Neural progenitor cell (in vitro differentiated cells): ENCODE measurements at places on chromosomes 4 and X.

DNA sequence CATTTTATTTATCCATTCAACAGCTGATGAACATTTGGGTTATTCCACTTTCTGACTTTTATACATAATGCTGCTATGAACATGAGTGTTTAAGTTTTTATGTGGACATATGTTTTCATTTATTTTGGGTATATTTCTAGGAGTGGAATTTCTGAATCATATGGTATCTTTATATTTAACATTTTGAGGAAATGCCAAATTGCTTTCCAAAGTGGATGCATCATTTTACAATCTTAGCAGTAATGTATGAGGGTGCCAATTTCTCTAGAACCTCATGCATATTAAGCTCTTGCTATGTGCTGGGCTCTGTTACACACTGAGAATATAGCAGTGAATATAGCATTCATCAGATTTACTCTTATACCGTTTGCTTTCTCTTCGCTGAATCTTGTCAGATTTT lies 983.7 kb downstream of the STIM2 start:
- no peak for DNase-seq

GRCh38 chrX:40016749-40017148 lies 81.0 kb downstream of the BCOR start:
- no peak for DNase-seq

DNA sequence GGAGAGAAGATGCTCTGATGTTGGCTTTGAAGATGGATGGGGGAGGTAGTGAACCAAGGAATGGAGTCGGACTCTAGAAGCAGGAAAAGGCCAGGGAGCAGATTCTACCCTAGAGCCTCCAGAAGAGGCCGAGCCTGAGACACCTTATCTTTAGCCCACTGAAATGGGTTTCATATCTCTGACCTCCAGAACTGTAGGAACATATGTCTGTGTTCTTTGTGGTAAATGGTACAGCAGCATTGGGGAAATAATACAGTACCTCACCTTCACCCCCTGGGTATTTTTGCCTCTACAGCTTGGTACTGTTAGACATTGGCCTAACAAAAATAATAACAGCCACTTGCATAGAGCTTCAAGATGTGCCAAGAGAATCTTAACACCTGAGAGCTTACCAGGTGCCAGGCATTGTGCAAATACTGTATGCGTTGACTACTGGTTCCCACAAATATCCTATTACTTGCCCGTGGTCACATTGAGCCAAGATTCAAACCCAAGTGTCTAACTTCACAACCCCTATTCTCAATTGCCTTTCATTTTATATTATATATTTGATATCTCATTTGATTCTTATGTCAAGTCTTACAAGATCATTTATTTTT lies 57.0 kb upstream of the PGM2 start:
- DNase-seq: no peak

GRCh38 chr4:94595880-94596483 lies 144.2 kb downstream of the PDLIM5 start:
- DNase-seq: peak; percentile 46

DNA sequence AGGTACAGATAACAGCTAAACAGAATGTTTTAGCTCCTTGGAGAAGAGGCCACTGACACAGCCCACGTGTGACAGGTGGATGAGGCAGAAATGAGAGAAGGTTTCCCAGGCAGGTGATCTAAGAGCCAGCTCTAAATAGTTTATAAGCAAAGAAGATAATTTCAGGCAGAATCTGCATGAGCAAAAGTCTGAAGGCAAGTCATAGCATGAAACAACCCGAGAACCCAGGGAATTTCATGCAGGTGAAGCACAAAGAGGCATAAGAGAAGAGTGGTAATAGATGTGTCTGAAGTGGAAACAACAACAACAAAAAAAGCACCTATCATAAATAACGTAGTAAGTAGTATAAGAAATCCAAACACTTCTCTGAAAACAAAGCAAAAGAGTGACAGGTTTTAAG lies 275.8 kb upstream of the CPEB2 start:
- DNase-seq: no peak

- no peak for DNase-seq
These were observed 77.3 kb upstream of the IL2 start for GRCh38 chr4:122533841-122534240.

GRCh38 chr4:31548823-31549222 lies 828.7 kb downstream of the PCDH7 start:
- DNase-seq: no peak

DNA sequence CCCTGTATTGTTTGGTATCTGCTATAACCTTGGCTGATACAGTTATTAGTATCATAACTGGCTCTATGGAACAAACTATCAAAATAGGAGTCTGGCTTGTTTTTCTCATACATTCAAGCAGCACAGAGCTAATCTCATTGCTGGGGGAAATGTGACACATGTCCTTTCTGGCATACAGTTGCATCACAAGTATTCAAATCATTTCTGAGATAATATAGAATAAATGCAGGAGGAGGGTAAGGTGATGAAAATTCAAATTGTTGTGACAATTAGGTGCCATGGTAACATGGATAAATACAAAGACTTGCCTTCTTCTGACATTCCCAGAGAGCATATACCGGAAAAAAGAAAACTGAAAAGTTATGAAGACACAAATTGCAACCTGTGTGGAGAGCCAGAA lies 2706.8 kb downstream of the ARAP2 start:
- no peak for DNase-seq

DNA sequence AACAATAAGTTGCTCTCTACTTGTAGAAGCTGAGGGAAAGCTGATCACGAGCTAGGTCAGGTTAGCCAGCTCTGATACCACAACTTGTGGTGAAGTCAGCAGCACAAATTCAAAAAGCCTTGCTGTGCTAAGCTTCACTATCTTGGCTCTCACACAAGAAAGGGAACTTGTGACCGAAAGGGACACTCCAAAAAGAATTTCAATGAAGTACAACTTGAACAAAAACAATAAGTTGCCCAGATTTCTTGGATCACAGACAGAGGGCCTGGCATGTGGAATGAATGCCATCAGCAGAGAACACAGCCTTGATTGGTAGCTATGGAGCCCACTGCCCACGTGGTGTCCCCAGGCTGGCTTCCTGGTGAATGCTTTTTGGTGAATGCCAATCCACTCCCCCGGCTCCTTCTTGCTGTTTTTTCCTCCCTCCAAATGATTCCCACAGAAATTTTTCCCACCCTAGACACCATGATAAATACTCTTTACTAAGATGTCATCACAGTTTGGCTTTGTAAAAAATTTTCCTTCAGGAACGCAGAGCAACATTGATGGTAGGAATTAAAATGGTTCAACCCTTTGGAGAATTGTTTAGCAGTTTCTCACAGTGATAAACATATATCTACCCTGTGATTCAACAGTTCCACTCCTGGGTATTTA lies 82.6 kb downstream of the ANXA3 start:
- no peak for DNase-seq

DNA sequence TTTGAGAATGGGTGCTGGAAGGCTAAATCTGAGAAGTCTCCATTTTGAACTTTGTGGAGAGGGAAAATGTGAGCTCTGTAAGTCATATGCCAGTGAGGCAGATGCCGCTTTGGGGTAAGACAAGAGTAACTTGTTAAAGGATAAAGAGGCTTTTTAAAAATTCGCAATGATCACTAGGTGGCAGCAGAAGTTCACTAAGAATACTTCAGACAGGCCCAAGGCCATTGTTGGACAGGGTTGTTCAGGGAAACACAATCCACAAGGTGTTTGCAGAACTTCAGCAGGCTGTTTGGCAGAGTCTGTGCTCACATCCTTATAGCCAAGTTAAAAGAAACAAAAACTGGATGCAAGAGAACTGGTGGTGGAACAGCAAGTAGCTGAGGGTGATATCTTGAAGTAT lies 13.7 kb upstream of the PIGA start:
- DNase-seq: peak; percentile 85

DNA sequence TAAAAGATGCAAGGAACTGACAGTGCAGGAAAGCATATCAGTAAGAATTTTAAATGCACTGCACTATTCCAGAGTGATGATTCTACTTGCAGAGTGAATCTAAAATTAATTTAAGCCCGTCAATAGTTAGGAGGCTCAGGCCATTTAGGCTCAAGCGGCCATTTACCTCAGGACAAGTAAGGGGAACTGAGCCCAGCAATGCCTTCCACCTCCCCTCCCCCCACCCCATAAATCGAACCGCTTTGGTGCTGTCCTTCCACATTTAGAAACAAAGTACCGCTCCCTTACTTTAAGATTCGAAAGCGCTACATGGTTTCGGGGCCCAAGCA lies 665 bp downstream of the RBM41 start:
- DNase-seq: no peak

- DNase-seq: no peak
These were observed 1511.3 kb upstream of the AGA start for GRCh38 chr4:178953447-178954120.

- no peak for DNase-seq
These were observed 137.6 kb downstream of the TENM3 start for GRCh38 chr4:182380771-182381181.

DNA sequence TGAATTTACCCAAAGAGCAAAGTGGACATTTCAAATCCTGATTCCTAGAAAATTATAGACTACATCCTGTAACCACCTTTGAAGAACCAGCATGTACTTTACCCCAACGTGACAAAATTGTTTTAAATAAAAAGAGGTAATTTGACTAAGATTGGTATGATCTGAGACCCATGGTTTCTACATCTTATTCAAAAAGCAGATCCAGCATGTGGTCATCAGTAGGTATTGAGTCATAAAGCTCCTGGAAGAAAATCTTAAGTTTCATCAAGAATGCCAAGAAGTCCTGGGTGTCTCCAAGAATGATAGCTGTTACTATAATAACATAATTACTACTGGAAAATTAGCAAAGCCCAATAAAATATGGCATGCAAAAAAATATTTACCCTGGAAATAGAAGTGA lies 61.8 kb downstream of the NFKB1 start:
- no peak for DNase-seq

- no peak for DNase-seq
These were observed 101.5 kb upstream of the AFAP1 start for GRCh38 chr4:8041172-8041571.

GRCh38 chr4:94746746-94747145 lies 11.0 kb upstream of the BMPR1B start:
- no peak for DNase-seq

- peak; percentile 61 for DNase-seq
These were observed 7.9 kb upstream of the CFP start for GRCh38 chrX:47637546-47638195.

- no peak for DNase-seq
These were observed 1056.6 kb downstream of the RAPGEF2 start for GRCh38 chr4:160159457-160159856.

DNA sequence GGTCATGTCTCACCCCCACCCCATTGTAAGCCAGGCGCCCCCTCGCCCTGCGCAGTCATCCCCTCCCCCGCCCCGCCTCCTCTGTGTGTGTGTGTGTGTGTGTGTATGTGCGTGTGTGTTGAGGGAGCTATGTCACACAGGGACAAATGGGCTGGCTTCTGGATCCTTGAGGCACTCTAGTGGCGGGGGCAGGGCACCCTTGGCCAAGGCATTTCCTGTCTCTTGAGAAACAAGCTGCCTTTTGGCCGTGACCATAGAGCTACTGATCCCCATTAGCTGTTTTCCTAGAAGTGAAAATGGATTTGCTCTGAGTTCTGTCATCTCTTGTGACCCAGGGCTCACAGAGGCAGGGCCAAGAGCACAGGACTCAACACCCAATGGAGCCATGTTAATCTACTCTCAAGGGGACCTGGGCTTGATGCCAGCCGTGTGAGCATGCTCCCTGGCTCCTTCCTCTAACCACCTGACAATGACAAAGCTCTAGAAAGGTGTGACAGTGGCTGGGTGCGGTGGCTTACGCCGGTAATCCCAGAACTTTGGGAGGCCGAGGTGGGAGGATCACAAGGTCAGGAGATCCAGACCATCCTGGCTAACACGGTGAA lies 162.5 kb upstream of the BCOR start:
- no peak for DNase-seq

- no peak for DNase-seq
These were observed 4.0 kb upstream of the SH3D19 start for GRCh38 chr4:151329217-151330007.

GRCh38 chr4:144734522-144734921 lies 88.6 kb downstream of the HHIP start:
- peak; percentile 31 for DNase-seq

GRCh38 chr4:6362243-6362885 lies 92.7 kb downstream of the WFS1 start:
- no peak for DNase-seq

DNA sequence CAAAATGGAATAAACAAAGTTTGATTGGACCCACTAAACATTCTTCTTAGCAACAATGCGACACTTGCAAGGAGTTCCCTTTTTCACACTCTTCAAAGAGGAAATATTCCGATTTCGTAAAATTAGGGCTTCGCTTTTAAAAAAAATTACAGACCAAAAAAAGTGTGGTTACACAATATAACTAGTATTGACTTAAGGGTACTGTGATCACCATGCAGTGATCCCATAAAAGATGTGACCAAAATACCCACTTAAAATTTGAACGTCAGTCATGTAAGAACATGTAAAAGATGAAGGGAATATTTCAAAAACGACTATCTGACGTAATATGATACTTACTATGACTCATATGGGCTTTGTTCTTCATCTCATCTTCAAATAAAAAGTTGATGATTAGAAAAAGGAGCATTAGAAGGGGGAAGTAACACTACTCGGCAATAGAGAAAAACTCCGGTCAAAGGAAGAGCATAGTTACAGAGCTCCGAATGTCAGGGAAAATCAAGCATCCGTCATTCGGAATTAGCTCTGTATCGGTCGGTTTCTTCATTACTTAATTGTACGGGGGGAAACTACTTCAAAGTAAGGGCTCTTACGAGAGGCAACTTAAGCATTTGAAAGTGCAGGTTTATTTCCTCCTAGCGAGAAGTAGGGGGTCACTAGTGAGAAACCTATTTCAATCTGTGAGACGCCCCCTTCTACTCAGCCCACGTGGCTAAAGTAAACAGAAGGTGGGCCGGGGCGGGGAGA lies 1.3 kb upstream of the TET2 start:
- DNase-seq: no peak

- no peak for DNase-seq
These were observed 13.4 kb downstream of the SRD5A3 start for GRCh38 chr4:55359397-55359916.

DNA sequence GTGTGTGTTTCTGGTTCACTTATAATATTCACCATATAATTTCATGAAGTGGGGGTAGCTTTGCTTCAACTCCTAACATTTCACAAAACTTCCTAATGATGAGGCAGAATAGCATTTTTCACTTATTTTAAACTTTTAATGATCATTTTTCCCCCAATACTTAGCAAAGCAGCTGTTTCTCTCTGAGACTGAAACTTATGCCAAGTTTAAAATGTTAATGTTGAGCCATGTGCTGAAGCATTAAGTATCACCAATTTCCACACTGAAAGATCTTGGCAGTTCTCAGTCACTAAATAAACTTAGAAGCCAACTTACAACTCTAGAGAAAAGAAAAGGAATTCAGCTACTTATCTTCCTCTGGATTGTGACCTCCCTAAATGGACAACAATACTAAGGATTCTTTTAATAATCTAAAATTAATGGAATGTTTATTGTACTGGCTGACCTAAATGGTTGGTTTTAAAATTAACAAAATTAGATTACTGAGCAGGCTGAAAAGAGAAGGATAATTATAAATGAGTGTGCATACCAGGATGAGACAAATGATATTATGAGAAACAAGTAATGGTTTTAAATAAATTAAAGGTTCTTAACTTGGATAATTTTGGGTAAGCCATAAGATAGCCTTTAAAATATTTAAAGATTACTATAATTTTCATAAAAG lies 1429.4 kb upstream of the ADGRL3 start:
- DNase-seq: no peak
